ENCODE measurements at places on chromosomes 2 and 18. TPM values are rescaled to one million over a fixed set of nuclear protein-coding genes. Genes with fewer than 3 reads are reported as not detected.

ALPI gene
- not detected for total RNA-seq

GATA6 gene
- total RNA-seq: not detected

ARHGAP25 gene
- 207 TPM for total RNA-seq

CELF4 gene
- total RNA-seq: not detected

DSG4 gene
- not detected for total RNA-seq

CD8B2 gene
- not detected for total RNA-seq

IL36A gene
- not detected for total RNA-seq

POU3F3 gene
- not detected for total RNA-seq

NT5C1B gene
- not detected for total RNA-seq

TRAK2 gene
- total RNA-seq: 21.6 TPM

PXDN gene
- 1.4 TPM for total RNA-seq

GPR75 gene
- 5.8 TPM for total RNA-seq

LCT gene
- 0.10 TPM for total RNA-seq

SERPINB7 gene
- not detected for total RNA-seq

CPS1 gene
- 0.17 TPM for total RNA-seq

LGALSL gene
- total RNA-seq: 1.8 TPM

KCNG3 gene
- not detected for total RNA-seq

GALNT14 gene
- total RNA-seq: 4.9 TPM

MAL gene
- total RNA-seq: not detected

CAPN14 gene
- 6.0 TPM for total RNA-seq

CCDC150 gene
- total RNA-seq: 4.9 TPM

GAREM2 gene
- 1.8 TPM for total RNA-seq

DUSP28 gene
- 19.0 TPM for total RNA-seq

FBXO15 gene
- total RNA-seq: 3.7 TPM

MC2R gene
- total RNA-seq: not detected

HOXD13 gene
- total RNA-seq: not detected

LRP1B gene
- not detected for total RNA-seq

GKN2 gene
- total RNA-seq: not detected

HOXD9 gene
- total RNA-seq: not detected

IGFBP5 gene
- not detected for total RNA-seq

LIMS4 gene
- total RNA-seq: 0.47 TPM

CFAP221 gene
- not detected for total RNA-seq

REG3G gene
- not detected for total RNA-seq

FER1L5 gene
- total RNA-seq: not detected

TSGA10 gene
- 36.9 TPM for total RNA-seq

ATP8B1 gene
- total RNA-seq: 0.27 TPM

IL36B gene
- not detected for total RNA-seq

C2orf80 gene
- not detected for total RNA-seq

LIMS2 gene
- total RNA-seq: 4.2 TPM

GRB14 gene
- total RNA-seq: not detected

Data from B cell (primary cell).